Stimulated activated CD4-positive, alpha-beta T cell treated with anti-CD3 and anti-CD28 coated beads, Interleukin-1b, Interleukin-23, amount 100 ng/mL, for 1 hour (primary cell): ENCODE measurements at places on chromosomes 5 and 9.

- no peak for DNase-seq
Observed at GRCh38 chr5:18023986-18024385, 389.7 kb downstream of the TAF11L14 start.

GRCh38 chr9:135501261-135502167 lies 1.0 kb downstream of the MRPS2 start:
- no peak for DNase-seq

- DNase-seq: no peak
Observed at GRCh38 chr5:166883016-166883415, 1408.4 kb upstream of the WWC1 start.

GRCh38 chr5:15209053-15209762 lies 290.8 kb upstream of the FBXL7 start:
- DNase-seq: no peak

DNA sequence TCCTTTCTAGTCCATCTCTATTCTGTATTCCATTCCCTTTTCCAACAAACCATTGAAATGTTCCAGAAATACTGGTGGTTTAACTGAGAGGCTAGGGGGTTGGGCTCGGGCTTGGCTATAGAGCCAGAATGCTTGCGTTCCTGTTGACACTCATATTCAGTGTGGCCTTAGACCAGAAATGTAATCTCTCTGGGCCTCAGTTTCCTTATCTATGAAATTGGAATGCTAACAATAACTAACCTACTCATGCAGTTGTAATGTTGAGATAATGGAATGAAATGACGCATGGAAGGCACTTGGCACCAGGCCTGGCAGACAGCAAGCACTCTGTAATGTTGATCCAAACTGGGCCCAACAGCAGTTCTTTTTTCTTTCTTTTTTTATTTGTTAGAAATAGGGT lies 26.8 kb downstream of the JADE2 start:
- no peak for DNase-seq

DNA sequence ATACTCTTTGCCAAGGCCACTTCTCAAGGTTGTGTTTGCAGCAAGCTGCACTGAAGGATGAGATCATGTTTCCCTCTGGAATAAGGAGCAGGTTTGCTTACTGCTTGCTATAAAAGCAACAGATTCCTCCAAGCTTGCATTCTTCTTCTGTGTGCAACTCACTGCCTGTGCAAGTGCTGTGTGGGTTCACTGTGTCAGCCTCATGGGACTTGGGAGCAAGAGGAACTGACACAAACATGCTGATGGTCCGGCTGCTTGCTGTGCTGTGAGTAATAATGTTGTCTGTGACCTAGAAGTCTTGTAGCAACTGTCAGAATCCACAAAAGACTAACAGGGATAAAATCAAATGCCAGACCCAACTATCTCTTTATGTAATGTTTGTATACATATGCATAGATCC lies 33.6 kb upstream of the SHC3 start:
- no peak for DNase-seq
